ENCODE measurements at places on chromosomes 1 and 21.

- no peak for DNase-seq
Observed at GRCh38 chr21:26795866-26796329, 49.3 kb downstream of the ADAMTS1 start.

DNA sequence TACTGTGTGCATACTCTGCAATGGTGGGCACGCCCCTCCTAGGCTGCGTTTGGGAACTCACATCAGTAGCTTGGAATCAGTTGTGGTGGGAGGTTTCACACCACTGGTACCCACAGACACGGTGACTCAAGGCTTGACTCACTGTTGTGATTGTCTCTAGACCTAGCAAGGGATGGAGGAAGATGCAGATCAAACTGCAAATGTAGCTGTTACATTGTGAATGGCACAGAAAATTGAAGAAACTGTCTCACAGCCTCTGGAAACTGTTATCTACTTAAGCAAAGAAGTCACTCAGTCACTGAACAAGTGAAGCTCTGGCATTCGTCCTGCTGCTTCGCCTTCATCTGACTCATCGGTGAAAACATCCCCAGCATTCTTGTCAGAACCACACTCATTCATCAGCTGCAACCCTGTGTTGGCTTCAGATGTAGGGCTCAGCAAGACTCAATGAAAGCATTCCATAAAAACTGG lies 59.5 kb downstream of the POFUT2 start:
- DNase-seq = no peak

DNA sequence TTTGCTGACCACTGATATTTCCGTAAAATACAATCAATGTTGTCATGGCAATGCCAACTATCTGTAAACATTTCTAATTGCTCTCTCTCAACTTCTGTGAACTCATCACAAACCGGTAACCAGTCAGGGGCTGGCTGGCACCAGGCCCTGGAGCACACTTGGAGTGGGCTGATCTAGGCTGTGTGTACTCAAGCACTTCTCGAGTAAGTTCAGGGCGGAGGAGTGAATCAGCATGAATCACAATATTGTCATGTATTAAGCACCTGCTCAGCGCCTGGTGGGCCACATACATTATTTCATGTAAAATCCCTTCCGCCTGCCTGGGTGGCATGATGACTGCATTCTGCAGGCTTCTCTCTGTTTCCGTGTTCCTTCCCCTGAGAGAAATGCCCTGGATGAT lies 212.4 kb downstream of the FOXD2 start:
- no peak for DNase-seq

DNA sequence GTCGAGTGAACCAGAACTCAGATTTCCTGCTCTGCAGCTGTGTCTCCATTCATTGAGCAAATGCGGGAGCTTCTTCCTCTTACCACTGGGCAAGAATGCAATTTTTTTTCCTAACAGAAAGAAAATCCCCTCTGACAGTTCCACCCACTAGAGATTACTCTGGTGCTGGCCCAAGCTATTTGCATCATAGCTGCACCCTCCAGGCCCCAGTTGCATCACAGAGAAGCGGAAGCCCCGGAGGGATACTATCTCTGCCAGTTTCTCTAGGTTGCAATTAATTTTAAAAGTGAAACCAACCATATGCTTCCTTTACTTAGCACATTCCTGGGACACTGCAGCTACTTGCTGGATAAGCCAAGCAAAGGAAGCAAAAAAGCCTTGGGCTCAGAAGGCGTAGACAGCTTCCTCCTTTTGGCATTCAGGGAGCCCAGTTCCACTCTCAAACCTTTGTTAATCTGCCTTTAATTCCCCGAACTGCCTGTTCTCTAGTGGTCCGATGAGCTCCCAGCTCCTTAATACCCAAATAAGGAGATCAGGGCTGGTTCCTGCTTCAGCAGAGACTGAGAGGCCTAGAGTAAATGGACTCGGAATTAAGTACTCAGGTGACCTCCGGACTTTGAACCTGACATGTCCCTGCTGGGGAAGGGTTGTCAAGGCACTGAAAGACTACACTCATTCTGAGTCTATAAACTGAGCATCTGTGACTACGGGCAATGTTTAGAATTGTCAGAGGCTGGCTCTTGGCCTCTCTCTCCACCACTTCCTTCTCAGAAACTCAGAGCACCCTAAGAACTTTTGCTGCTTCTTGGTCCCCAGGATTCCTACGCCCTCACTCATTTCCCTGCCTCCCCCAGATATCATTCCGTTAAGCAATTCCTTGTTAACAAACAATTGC lies 72.5 kb upstream of the TNFSF18 start:
- DNase-seq = no peak

GRCh38 chr21:44428281-44428960 lies 26.9 kb upstream of the LRRC3 start:
- DNase-seq = no peak

- no peak for DNase-seq
Observed at GRCh38 chr1:30988045-30988444, 77.5 kb downstream of the PUM1 start.

GRCh38 chr1:15584489-15585363 lies at the start of gene AGMAT:
AGMAT (minus strand) TSS chr1:15585051; CDS start chr1:15584967, 84 bp downstream.
- no peak for DNase-seq

DNA sequence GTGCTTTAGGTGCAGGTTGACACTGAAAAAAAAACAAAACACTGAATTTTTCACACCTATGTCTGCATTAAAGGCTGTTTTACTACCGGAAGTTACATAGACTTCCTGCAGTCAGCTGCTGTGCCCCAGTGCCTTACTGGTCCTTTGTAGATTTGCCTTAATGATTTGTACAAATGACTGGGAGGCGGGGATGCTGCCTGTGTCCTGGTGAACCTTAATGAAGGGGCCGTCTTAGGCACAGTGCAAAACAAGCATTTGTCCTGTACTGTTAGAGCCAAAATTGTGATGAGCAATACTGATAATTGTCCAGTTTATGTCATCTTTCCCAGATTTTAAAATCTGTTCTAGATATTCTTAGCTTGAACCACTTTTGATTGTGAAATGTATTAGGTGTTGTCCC lies 90.9 kb upstream of the PGD start:
- DNase-seq = no peak

GRCh38 chr1:201539561-201540431 lies 869 bp downstream of the NAV1 start:
- DNase-seq = peak; percentile 86

GRCh38 chr1:201190624-201191051 lies at the start of gene IGFN1:
IGFN1 (plus strand) TSS chr1:201190824; CDS start chr1:201193294, 2,470 bp downstream.
- DNase-seq = peak; percentile 58

GRCh38 chr1:167064621-167065020 lies 25.6 kb downstream of the GPA33 start:
- DNase-seq = no peak
